ENCODE measurements at places on chromosomes 7 and 10. TPM values are rescaled to one million over a fixed set of nuclear protein-coding genes. Genes with fewer than 3 reads are reported as not detected.

Gene SAP25
- 0.33 TPM for total RNA-seq

Gene PPP1R9A
- total RNA-seq, result 5.4 TPM

Gene C10orf105
- not detected for total RNA-seq

Gene PRLHR
- under 0.01 TPM for total RNA-seq

Gene STOX1
- 0.33 TPM for total RNA-seq

Gene PTPRN2
- total RNA-seq, result 0.75 TPM

Gene NEBL
- total RNA-seq, result 1.3 TPM

Gene SLC26A4
- total RNA-seq, result 0.19 TPM

Gene TBX20
- total RNA-seq, result 0.75 TPM

Gene CYP2E1
- 2,431 TPM for total RNA-seq

Gene HOXA2
- total RNA-seq, result 0.08 TPM

Gene SPDYE6
- total RNA-seq, result not detected

Gene UNCX
- not detected for total RNA-seq

Gene HACD1
- 7.8 TPM for total RNA-seq

Gene OR9A2
- not detected for total RNA-seq

Gene TMEM168
- total RNA-seq, result 16.8 TPM

Gene ETV1
- total RNA-seq, result 3.8 TPM

Gene AZGP1
- total RNA-seq, result 952 TPM

Gene HTR5A
- not detected for total RNA-seq

Gene HABP2
- total RNA-seq, result 247 TPM

Gene MIOS
- total RNA-seq, result 16.5 TPM

Gene CLCN1
- total RNA-seq, result 0.08 TPM

Gene DCLRE1A
- 7.9 TPM for total RNA-seq

Gene HEPACAM2
- not detected for total RNA-seq

Gene ARHGAP12
- total RNA-seq, result 15.2 TPM

Gene SFRP4
- 0.28 TPM for total RNA-seq

Gene TMEM139
- total RNA-seq, result 3.0 TPM

Gene EPHB6
- 2.1 TPM for total RNA-seq

Gene GAD2
- not detected for total RNA-seq

Gene PTPN12
- total RNA-seq, result 18.6 TPM

Gene EBLN1
- not detected for total RNA-seq

Gene RRP12
- 6.1 TPM for total RNA-seq

Gene VENTX
- total RNA-seq, result 0.25 TPM

Gene LIPF
- total RNA-seq, result not detected

Gene RAMP3
- 30.0 TPM for total RNA-seq

Gene POLR2J2
- total RNA-seq, result 5.5 TPM

Gene NXPH1
- total RNA-seq, result not detected

Gene CPA2
- not detected for total RNA-seq

Gene SLC13A1
- not detected for total RNA-seq

Gene KCNIP2
- 2.0 TPM for total RNA-seq

Gene OPALIN
- total RNA-seq, result not detected

Gene NRAP
- total RNA-seq, result 0.08 TPM

Gene UCMA
- total RNA-seq, result not detected

Gene NEUROD6
- not detected for total RNA-seq

Gene FAM131B
- total RNA-seq, result 0.14 TPM

Gene HYAL4
- total RNA-seq, result not detected

Gene TPK1
- 7.5 TPM for total RNA-seq

Gene CNNM1
- 0.05 TPM for total RNA-seq

Gene RBP4
- total RNA-seq, result 1,174 TPM

Gene SOSTDC1
- 0.56 TPM for total RNA-seq

Gene PCLO
- 1.1 TPM for total RNA-seq

Gene ZNF425
- total RNA-seq, result 0.98 TPM

Gene ADAM22
- total RNA-seq, result 0.25 TPM

Gene CYP3A7
- 2,448 TPM for total RNA-seq

Gene NPC1L1
- total RNA-seq, result 7.2 TPM
